ENCODE measurements at places on chromosomes 2 and 18. TPM values are rescaled to one million over a fixed set of nuclear protein-coding genes. Genes with fewer than 3 reads are reported as not detected.

DNA sequence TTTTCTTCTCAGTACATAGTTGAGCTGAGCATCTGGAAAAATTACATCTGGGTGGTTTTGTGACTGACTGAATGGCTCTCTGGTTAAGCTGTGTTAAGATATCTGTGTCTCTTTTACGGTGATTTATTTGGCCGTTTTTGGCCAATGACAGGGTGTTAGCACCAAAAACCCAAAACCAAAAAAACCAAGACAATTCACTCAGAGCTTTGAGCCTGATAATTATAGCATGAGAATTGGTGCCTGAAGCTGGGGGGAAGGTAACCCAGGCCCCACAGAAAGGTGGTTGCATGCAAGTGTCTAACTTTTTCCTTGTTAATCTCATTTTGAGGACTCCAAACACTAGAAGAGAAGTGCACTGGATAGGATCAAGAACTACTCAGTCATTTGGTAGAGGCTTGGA lies 4.5 kb downstream of the CD28 start:
- no peak for DNase-seq
- H3K36me3 ChIP-seq = no peaks in the 10 kb centered on the region
- no peaks in the 10 kb centered on the region for H3K27me3 ChIP-seq
- H3K27ac ChIP-seq = peak overlapping the region; percentile 19
- peaks cover 3% of the 10 kb centered on the region for H3K4me1 ChIP-seq
- no peak overlapping the region for H3K4me3 ChIP-seq

- no peak overlapping the region for H3K27ac ChIP-seq
- no peak for DNase-seq
- no peak overlapping the region for H3K4me3 ChIP-seq
- H3K36me3 ChIP-seq = peaks cover 97% of the 10 kb centered on the region
- no peaks in the 10 kb centered on the region for H3K4me1 ChIP-seq
- H3K27me3 ChIP-seq = no peaks in the 10 kb centered on the region
Observed at GRCh38 chr18:59345556-59345955, 13.5 kb downstream of the LMAN1 start.

Gene ARHGEF33
- 2.5 TPM for total RNA-seq

DNA sequence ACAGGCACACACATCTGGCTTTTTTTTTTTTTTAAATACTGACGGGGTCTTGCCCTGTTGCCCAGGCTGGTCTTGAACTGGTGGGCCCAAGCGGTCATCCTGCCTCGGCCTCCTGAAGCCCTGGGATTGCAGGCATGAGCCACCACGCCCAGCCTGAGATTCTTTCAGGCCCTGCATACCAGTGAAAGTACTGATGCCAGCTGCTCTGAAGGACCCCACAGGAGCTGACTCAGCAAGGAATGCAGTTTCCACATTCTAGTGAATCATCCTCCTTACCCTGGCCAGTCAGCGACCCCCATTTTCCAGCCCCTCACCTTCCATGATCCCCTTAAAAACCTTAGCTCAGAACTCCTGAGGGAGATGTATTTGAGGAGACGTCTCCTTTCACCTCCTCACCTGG lies 5.8 kb upstream of the DTYMK start:
- no peak overlapping the region for H3K27ac ChIP-seq
- H3K4me1 ChIP-seq = peaks cover 5% of the 10 kb centered on the region
- no peaks in the 10 kb centered on the region for H3K36me3 ChIP-seq
- H3K27me3 ChIP-seq = no peaks in the 10 kb centered on the region
- H3K4me3 ChIP-seq = no peak overlapping the region

DNA sequence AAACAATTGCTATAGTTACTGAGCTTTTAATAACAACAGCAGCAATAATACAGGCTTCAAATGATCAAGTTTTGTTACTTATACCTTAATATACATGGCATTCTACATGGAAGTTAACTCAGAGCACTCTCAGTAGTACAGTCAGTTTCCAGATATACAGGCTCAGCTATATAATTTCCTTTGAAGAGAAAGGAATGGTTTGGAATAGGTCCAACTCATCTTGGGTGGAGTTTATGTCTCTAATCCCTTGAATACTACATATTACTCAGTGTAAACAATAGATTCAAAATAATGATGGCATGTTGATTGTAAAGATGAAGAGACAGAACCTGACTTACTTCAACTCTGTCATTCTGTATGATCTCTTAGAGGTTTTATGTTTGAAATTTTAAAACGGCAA lies 174.9 kb downstream of the EPHA4 start:
- no peak for DNase-seq
- no peaks in the 10 kb centered on the region for H3K4me1 ChIP-seq
- no peak overlapping the region for H3K27ac ChIP-seq
- H3K36me3 ChIP-seq = no peaks in the 10 kb centered on the region

DNA sequence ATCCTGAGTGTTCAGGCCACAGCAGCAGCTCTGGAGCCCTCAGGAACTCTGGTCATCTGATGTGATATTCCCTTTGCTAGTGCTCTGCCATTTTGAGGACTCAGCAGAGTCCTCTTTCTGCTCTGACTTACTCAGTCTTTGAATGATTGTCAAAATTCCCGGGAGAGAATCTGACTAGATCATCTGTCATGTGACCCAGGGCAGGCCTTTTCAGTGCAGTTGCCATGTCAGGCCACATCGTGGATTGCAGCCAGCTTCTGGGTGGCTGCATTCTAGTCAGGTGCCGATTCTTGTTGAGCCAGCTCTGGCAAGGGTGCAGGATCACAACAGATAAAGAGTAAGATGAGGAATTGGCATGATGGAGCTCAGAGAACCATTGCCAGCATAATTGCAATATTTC lies 795.6 kb downstream of the CPS1 start:
- peak; percentile 49 for DNase-seq
- H3K36me3 ChIP-seq = no peaks in the 10 kb centered on the region
- no peak overlapping the region for H3K27ac ChIP-seq
- H3K4me1 ChIP-seq = no peaks in the 10 kb centered on the region
- no peaks in the 10 kb centered on the region for H3K27me3 ChIP-seq

Gene FABP1
- total RNA-seq = not detected

DNA sequence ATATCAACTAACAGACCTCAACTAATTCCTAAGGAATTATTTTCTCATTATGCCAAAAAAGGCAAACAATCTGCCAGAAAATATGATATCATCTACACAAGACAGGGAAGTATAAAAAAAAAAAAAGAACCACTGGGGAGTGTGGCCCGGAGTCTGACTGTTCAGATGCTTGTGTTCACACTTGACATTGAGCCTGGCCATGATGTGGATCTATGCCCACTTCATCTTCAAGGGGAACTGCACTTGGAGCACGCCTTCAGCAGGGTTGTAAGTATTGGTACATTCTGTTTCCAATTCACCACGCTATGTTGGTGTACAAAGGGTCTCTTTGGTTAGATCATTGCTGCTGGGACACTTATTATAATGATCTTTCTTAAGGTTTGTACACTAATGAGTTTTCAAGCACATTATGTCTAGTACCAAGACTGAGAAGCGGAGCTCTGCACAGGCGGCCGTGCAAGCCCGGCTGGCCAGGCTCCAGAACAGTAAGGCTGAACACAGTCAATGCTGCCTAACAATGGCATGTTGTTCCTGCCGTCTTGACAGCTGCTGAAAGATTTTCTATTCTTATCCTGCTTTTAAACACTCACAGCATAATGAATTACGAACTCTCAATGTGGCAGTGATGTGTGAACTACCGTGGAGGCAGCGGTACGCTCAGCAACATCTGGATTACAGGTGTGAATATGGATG lies 788.4 kb upstream of the SOX11 start:
- H3K27me3 ChIP-seq = no peaks in the 10 kb centered on the region
- DNase-seq = no peak
- no peak overlapping the region for H3K27ac ChIP-seq
- no peak overlapping the region for H3K4me3 ChIP-seq

DNA sequence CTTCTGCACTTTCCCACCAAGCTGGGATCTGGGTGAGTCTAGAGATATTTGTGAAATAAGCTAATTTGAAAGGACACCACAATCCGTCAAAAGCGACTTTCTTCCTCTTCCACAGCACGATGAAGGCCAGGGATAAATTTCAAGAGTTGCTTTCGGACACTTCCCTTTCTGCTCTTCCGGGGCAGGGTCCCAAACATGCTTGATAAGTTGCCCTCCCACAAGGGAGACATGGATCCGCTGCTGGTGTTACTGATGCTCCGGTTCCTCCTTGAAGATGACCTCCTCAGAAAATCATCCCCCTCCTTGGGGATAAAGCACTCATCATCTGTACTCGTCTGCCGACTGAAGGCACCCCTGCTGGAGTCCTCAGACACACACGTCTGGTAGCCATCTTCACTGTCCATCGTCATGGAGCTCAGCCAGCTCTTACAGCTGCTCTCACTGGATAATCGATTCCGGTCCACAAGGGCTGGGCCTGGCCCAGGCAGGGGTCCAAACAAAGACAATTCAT lies 28.2 kb downstream of the CYTIP start:
- no peaks in the 10 kb centered on the region for H3K36me3 ChIP-seq
- DNase-seq = peak; percentile 52
- H3K27ac ChIP-seq = peak overlapping the region; percentile 94
- no peaks in the 10 kb centered on the region for H3K4me1 ChIP-seq
- no peak overlapping the region for H3K4me3 ChIP-seq
- no peaks in the 10 kb centered on the region for H3K27me3 ChIP-seq

DNA sequence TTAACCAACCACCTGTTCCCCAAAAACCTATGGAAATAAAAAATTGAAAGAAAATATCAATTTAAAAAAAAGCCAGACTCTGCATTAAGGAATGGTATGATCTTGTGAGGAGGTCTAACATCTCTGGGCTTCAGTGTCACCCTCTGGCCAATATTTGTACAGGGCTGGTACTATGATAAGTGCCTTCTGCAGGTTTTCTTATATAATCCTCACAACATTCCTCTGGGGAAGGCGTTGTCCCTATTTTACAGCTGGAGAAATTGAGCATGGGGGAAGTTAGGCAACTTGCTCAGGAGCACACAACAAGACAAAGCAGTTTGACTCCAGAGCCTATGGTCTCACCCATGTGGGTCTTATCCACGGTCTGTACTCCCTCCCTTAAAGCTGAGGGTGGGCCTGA lies 86.0 kb downstream of the ZBTB7C start:
- H3K4me3 ChIP-seq = no peak overlapping the region
- H3K27me3 ChIP-seq = no peaks in the 10 kb centered on the region
- H3K36me3 ChIP-seq = no peaks in the 10 kb centered on the region

DNA sequence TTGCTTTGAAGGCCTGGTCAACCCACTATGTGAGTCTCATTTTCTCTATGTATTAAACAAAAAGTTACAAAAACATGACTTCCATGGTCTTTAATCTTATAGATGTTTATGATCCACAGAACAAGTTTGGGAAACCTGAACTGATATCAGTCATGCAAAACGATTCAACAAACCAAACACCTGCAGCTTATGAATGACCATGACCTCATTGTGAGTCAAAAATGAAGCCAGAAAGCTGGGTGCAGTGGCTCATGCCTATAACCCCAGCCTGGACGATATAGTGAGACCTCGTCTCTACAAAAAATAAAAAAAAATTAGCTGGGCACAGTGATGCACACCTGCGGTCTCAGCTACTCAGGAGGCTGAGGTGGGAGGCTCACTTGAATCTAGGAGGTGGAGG lies 270.4 kb upstream of the CCDC68 start:
- H3K27me3 ChIP-seq = no peaks in the 10 kb centered on the region
- peaks cover 98% of the 10 kb centered on the region for H3K36me3 ChIP-seq
- DNase-seq = no peak
- H3K4me1 ChIP-seq = peaks cover 19% of the 10 kb centered on the region
- H3K4me3 ChIP-seq = no peak overlapping the region
- no peak overlapping the region for H3K27ac ChIP-seq

Gene SCYGR4
- total RNA-seq = not detected

Gene RAB6C
- total RNA-seq = not detected

- H3K36me3 ChIP-seq = no peaks in the 10 kb centered on the region
- H3K4me3 ChIP-seq = no peak overlapping the region
Observed at GRCh38 chr2:70381821-70382220, 80.0 kb upstream of the FAM136A start.

Gene RAD51AP2
- total RNA-seq = not detected

GRCh38 chr2:121771976-121772742 lies 16.7 kb downstream of the TSN start:
- H3K4me1 ChIP-seq = no peaks in the 10 kb centered on the region
- H3K36me3 ChIP-seq = peaks cover 28% of the 10 kb centered on the region
- no peak overlapping the region for H3K27ac ChIP-seq
- DNase-seq = peak; percentile 20
- H3K4me3 ChIP-seq = no peak overlapping the region

Gene GPC1
- 135 TPM for total RNA-seq
